ENCODE measurements at places on chromosomes 11 and 22.

- DNase-seq: peak; percentile 82
These were observed 79.5 kb downstream of the HORMAD2 start for GRCh38 chr22:30159561-30160353.

GRCh38 chr11:77144857-77145428, 16.9 kb downstream of the MYO7A start:
- no peak for DNase-seq

DNA sequence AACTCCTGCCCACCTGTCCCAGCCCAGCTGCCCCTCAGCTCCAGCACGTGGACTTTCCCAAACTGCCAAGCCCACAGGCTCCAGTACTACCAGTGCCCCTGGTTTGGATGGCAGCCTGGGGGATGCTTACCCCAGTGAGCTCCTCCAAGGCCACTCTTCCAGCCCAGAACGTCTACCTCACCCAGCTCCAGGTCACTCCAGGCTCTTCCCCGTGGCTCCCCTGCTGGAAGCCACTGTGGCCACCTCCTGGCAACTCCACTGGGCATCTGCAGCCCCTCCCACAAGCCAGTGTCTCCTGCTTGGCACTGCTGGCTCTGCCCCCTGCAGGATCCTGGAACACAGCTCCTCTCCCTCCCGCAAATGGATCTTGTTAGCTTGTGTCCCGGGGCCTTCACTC, 29.3 kb downstream of the LMO1 start:
- no peak for DNase-seq

DNA sequence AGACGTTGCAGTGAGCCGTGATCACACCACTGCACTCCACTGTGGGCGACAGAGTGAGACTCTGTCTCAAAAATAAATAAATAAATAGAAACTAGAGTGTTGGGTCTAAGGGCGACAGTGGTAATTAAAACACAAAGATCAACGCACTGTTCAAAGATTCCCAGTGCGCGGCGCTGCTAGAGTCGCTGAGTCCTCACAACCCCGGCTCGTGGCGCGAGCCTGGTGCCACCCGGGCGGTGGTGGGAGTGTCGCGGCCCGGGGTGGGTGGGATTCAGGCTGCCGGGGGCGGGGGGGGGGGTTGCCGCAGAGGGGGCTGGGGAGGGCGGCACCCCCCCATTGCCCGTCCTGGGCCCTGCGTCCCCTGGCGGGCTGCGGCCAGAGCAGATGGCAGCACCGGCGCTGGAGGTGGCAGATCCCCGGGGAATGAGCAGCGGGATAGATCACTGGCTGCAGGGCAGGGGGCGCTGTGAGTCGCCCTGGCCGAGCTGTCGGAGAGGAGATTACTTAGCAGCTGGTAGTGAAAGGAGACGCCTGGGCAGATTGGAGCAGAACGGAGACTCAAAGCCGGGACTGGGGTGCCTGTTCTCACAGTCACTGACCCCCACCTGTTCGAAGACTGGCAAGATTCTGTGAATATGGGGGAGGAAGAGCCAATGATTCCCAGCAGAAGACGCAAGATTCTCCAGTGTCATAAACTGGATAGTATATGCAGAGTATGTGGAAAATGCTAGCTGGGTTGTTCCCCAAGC, 30.2 kb upstream of the APOBEC3A start:
- DNase-seq: peak; percentile 46

DNA sequence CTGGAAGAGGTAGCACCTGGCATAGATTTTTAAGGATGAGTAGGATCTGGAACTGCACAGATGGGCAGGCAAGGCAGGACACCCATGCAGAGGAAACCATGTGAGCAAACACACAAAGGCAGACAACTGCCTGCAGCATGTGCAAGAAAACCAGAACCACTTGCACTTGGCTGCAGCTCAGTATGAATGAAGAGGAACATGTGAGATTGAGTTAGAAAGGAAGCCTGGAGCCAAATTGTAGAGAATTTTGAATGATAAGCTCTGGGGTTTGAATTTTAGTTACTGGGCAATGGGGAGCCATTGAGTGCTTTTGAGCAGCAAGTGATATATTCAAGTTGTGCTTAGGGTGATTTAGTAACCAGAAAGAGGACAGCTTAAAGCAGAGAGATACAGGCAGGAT, 583.4 kb downstream of the SOX6 start:
- DNase-seq: no peak

DNA sequence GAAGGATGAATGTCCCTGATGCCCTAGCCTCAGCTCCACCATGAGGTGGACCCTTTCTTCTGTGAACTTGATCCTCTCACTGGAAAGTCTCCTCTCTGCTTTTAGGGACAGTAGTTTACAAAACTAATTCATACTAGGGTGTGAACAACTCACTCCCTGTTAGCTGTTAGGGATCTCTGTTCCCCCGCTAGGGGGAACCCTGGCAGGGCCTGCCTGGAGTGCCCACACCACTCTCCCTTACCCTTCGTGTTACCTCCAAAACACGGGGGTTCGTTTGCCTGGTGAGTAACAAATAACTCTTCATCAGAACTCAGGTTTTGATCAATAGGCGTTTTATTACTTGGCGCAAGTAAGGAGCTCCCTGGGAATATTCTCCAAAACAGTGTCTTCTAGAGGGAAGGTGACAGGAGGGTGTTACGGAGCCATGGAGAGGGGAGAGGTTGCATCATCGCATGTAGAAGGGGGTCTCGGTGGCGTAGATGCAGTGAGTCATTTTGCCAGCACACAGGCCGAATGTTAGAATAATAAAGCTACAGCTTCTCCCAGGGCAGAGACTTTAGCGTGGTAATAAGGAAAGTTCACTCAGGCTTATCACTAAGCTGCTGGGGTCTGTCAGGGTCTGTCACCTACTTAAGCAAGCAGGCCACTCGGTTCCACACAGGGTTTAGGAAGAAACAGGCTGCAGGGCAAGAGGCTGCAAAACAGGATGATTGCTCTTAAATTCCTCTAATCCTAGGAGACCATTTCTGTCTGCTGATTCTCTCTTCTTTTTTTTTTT, 45.8 kb downstream of the C11orf96 start:
- DNase-seq: peak; percentile 48

GRCh38 chr22:28893810-28894209, 10.4 kb downstream of the ZNRF3 start:
- no peak for DNase-seq

DNA sequence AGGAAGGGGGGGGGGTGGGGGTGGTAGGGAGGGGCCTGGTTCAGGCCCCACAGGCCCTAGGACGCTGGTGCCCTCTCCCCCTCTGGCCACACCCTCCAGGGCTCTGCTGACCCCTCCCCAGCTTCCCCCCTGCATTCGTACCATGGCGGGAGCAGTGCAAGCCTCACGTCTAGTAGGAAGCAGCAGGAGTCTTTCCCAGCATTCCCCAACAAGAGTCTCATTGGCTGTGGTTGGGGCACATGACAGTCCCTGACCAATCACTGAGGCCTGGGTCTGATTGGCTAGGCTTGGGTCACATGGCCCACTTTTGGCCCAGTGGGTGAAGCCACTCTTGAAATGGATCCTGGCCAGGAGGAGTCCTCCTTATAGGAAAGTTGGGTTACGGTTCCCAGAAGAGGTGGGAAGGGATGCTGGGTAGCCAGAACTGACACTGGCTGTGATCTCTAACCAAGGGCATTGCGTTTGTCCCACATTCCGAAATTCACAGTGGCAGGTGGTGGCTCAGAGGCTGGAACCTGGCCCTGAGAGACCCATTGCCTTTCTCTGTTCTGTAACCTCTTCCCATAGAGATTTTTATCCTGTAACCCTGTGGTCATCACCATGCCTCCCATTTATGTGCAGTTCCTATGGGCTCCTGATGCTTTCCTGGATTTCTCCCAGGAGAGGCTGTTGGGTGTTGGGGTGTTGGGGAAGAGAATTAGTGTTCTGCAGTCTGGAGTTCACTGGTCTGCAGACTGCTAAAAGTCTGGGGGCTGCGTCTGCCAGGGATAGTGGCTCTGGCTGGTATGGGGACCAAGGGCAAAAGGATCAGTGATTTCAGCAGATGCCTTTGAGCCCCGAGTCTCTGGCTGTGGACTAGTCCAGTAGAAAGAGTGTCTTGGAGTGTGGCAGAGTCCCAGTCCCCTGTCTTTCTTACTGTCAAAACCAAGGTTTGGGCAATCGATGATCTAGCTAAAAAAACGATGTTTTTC, 58.9 kb upstream of the MYEOV start:
- no peak for DNase-seq

DNA sequence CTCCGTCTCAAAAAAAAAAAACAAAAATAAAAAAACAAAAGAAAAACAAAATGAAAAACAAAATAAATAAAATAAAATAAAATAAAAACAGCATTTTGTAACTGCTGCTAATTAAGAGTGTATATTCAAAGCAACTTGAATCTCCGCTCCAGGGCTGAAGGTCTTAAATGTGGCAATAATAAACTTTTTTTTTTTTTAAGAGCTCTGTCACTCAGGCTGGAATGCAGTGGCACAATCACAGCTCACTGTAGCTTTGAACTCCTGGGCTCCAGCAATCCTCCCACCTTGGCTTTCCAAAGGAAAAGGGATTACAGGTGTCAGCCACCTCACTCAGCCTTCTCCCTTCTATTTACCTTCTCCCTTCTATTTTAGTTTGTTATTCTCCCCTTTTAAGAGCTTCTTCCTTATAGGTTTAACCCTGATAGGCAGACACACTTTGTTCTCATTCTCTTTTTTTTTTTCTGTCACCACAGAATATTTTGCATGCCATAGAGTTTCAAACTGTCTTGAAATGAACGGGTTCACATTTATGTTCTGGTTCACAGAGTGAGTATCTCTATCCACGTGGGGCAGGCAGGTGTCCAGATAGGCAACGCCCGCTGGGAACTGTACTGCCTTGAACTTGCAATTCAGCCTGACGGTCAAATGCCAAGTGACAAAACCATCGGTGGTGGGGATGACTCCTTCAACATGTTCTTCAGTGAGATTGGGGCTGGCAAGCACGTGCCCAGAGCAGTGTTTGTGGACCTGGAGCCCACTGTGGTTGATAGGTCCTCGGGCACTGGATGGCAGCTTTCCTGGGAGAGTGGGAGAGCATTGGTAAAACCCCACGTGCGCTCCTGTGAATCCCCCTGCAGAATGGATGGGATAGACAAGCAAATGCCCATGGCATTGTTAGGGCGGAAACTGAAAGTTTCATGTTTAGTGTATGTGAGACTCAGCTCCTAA, 19.4 kb downstream of the LRRC74B start:
- DNase-seq: no peak

- peak; percentile 44 for DNase-seq
These were observed 87.4 kb downstream of the DEPDC5 start for GRCh38 chr22:31841078-31841827.

- DNase-seq: peak; percentile 88
These were observed 12.9 kb downstream of the EHD1 start for GRCh38 chr11:64865286-64866172.

GRCh38 chr22:36406721-36407120, 19.0 kb upstream of the MYH9 start:
- DNase-seq: no peak

DNA sequence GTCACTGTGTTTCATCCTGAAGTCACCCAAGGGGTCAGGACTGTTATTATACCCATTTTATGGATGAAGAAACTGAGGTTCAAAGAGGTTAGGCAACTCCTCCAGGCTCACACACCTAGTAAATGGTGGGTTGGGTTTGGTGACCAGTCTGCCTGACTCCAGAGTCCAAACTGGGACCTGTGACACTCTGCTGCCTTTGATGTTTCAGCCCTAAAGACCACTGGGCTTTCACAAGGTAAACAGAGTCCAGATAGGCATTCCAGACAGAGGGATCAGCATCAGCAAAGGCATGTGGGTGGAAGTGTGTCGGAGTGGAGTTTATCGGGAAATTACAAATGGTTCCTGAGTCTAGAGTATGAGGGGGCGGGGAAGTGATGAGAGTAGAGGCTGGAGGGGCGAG, 38.5 kb downstream of the MICAL2 start:
- no peak for DNase-seq

- peak; percentile 16 for DNase-seq
These were observed 320 bp downstream of the CLTCL1 start for GRCh38 chr22:19291218-19291579.

GRCh38 chr11:132809070-132809469, 723.2 kb downstream of the OPCML start:
- DNase-seq: no peak

GRCh38 chr11:13008625-13009475, at the start of gene RASSF10:
RASSF10 (plus strand) TSS chr11:13009316; CDS start chr11:13009577, 261 bp downstream.
- DNase-seq: peak; percentile 37

- no peak for DNase-seq
These were observed 1109.5 kb downstream of the BRD1 start for GRCh38 chr22:48717883-48718817.

DNA sequence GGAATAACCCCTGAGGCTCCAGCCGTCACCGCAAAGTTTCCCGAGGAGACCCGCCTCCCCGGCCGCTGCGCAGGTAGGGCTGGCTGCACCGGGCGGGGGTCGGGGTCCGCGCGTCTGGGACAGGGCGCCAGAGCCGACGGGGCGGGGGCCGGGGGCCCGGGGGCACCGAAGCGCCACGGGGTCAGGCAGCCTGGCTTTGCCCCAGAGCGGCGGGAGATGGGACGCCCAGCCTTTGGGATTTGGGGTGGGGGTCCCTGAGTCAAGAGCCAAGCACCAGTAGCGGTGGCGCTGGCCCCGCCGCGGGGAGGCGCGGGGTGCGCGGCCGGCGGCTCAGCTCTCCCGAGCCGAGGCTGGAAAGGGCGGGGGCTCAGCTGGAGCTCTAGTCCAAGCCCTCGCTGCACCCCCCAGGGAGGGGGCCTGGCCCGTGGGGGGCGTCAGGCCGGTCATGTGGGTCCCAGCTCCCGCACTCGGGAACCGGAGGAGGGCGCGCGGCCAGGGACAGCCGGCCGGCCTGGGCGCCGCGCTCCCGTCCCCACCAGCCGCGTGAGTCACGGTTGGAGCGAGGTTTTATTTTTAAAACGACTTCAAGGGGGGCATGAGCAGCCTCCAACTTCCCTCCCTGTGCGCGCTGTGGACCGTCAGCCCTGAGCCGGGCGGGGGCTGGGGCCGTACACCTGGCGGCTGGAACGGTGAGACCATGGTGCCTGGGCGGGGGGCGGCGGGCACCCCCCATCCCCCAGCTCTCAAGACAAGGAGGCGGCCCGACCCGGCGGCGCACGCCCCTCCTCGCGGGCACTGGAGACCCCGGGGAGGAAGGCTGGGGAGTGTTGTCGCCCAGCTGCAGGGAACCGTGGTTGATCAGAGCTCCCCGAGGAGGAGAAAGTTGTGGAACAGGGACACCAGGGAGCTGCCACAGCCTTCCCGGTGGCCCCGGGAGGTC, 626 bp downstream of the FLRT1 start:
- peak; percentile 35 for DNase-seq

Data from astrocyte of the spinal cord (primary cell).